ENCODE measurements at places on chromosomes 7 and 10.

- no peak for DNase-seq
Observed at GRCh38 chr7:1255080-1255816, 22.6 kb downstream of the UNCX start.

GRCh38 chr7:157887400-157887799 lies 550.6 kb downstream of the DNAJB6 start:
- DNase-seq = no peak

DNA sequence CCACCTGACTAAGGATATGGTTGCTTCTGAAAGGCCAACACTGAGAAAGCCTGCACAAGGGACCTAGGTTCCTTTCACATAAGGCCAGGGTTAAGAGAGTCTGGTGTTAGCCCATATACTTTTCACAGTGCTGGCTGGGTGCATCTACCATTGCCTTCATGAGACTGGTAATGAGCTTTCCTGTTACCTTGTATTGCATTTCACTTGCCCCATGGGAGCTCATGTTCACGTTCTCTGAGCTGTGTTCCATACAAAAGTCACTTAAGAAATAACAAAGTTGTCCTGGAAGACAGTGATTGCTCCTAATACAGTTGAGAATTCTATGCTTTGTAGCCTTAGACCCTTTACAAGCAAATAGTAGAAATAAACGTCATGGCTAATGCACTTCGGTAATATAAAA lies 337.8 kb upstream of the TEX47 start:
- DNase-seq = no peak

DNA sequence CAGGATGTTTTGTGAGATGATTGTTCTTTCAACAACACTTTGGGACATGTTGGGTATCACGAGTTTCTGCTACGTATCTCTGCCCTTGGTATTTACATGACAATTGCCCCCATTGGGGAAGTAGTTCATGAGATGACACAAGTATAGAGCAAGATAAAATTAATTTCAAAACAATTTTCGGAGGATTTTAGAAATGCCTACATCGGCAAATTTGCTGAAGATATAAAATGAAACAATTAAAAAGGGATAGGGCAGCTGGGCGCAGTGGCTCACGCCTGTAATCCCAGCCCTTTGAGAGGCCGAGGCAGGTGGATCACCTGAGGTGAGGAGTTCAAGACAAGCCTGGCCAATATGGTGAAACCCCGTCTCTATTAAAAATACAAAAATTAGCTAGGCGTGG lies 371.7 kb downstream of the INHBA start:
- no peak for DNase-seq

GRCh38 chr7:38757931-38758330 lies 126.8 kb upstream of the AMPH start:
- no peak for DNase-seq

GRCh38 chr7:33093266-33093665 lies 15.9 kb downstream of the RP9 start:
- no peak for DNase-seq

GRCh38 chr10:8712656-8713055 lies 658.2 kb downstream of the GATA3 start:
- no peak for DNase-seq

- DNase-seq = no peak
Observed at GRCh38 chr7:85489498-85489897, 302.6 kb upstream of the SEMA3D start.

DNA sequence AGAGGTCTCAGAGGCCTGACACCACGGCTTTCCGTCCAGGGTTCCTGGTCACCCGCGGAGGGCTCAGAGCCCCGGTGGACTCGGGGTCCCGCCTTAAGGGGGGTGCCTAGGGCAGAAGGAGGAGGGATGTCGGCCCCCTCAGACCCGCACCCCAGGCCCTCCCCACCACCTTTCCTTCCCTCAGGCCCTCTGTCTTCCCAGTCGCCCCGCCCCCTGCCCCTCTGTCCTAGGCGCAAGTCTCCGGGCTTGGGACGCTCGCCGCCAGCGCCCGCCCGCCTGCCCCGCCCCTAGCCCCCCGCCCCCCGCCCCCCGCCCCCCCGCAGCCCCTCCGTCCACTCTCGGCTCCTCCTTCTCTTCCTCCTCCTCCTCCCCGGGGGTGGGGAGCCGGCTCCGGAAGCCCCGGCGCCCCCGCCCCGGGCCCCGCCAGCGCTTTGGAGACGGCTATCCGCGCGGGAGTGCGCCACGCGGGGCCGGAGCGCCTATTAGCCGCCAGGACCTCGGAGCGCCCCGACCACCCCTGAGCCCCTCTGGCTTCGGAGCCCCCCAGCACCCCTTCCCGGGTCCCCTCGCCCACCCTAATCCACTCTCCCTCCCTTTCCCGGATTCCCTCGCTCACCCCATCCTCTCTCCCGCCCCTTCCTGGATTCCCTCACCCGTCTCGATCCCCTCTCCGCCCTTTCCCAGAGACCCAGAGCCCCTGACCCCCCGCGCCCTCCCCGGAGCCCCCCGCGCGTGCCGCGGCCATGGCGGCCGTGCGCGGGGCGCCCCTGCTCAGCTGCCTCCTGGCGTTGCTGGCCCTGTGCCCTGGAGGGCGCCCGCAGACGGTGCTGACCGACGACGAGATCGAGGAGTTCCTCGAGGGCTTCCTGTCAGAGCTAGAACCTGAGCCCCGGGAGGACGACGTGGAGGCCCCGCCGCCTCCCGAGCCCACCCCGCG lies at the start of gene AEBP1:
TSS of gene AEBP1 (plus strand) at position 423 of the 937 bp plus-strand sequence. CDS start at position 744, 321 bp downstream.
- no peak for DNase-seq

GRCh38 chr10:107577221-107577620 lies 412.7 kb upstream of the SORCS1 start:
- DNase-seq = no peak

Measured in CD8-positive, alpha-beta T cell (primary cell).